NCI-H1436 (cell line): ENCODE measurements at places on chromosomes 4 and X.

- DNase-seq = no peak
Measured at GRCh38 chr4:53763813-53764597, 172.7 kb upstream of the LNX1 start.

- DNase-seq = no peak
Measured at GRCh38 chr4:77843628-77844027, 19.0 kb upstream of the MRPL1 start.

DNA sequence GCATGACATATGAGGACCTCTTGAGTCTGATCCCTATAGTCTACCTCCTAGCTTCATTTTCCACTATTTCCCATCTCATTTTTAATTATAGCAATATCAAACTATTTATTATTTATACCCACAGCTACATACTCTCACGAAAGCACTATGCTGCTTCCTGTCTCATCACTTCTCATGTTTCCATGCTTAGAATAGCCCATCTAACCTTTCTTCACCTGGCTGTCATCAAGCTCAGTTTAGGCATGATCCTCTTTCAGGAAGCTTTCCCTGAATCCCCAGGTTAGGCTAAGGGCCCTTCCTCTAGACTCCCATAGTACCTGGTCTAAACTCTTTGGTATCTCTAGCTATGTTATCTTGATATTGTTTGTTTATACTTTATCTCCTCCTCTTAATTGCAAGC is 137.8 kb downstream of the TBC1D19 start:
- DNase-seq = no peak

DNA sequence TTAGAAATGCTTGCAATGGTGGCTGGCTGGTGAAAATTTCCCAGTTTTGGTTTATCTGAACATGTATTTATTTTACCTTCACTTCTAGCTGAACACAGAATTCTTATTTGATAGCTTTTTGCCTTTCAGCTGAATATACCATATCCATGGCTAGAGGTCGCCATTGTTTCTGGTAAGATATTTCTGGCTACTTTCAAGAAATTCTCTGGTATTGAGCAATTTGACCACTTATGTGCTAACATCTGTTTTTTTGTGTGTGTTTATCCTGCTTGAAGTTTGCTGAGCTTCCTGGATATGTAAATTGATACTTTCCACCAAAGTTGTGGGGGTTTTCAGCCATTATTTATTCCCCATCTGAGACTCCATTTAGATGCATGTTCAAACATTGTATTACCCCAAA is 75.4 kb downstream of the FBXW7 start:
- DNase-seq = no peak

- no peak for DNase-seq
Measured at GRCh38 chr4:104493081-104493831, 1.4 kb downstream of the CXXC4 start.
